ENCODE measurements at places on chromosomes 4 and X. TPM values are rescaled to one million over a fixed set of nuclear protein-coding genes. Genes with fewer than 3 reads are reported as not detected.

The SPATA4 gene
- 1.0 TPM for polyA plus RNA-seq

The CXorf58 gene
- 0.33 TPM for polyA plus RNA-seq

The RAP1GDS1 gene
- 30.7 TPM for polyA plus RNA-seq

The WDFY3 gene
- 44.3 TPM for polyA plus RNA-seq

The TCP11X1 gene
- polyA plus RNA-seq: not detected

The RASL11B gene
- 25.3 TPM for polyA plus RNA-seq

The CT55 gene
- not detected for polyA plus RNA-seq

The HSFX2 gene
- 0.17 TPM for polyA plus RNA-seq

The TLR6 gene
- 1.2 TPM for polyA plus RNA-seq

The ADAM29 gene
- polyA plus RNA-seq: 0.11 TPM

The CFP gene
- polyA plus RNA-seq: 6.0 TPM

The GAB3 gene
- 7.7 TPM for polyA plus RNA-seq

The USP9X gene
- 62.0 TPM for polyA plus RNA-seq

Data from left lung (tissue), 14 donors.